ENCODE measurements at places on chromosomes 12 and 14. TPM values are rescaled to one million over a fixed set of nuclear protein-coding genes. Genes with fewer than 3 reads are reported as not detected.

GRCh38 chr14:93984987-93985410 is 8.6 kb upstream of the ASB2 start:
- H3K27ac ChIP-seq = no peak overlapping the region

- peaks cover 12% of the 10 kb centered on the region for H3K36me3 ChIP-seq
- H3K4me3 ChIP-seq = no peak overlapping the region
- no peaks in the 10 kb centered on the region for H3K4me1 ChIP-seq
- no peak overlapping the region for H3K27ac ChIP-seq
Measured at GRCh38 chr12:47615711-47616110, 90.1 kb downstream of the RPAP3 start.

DNA sequence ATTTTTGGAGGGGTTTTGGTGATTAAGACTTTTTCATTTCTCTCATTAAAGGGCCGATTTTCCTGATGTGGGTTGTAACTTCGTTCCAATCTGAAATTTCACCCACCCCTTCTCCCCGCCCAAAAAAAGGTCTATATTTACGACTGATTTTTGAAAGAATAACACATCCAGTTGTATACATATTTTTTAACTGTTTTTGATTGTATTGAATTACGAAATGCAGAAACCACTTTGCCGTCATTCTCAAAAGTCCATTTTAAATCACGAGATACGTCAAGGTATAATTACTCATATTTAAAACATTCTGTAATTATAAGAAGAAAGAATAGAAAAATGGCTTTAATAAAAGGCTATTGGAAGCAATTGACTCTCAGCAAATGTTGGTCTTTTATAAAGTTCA is 520.7 kb downstream of the MED13L start:
- peaks cover 7% of the 10 kb centered on the region for H3K27me3 ChIP-seq
- H3K27ac ChIP-seq = no peak overlapping the region
- H3K4me3 ChIP-seq = no peak overlapping the region

DNA sequence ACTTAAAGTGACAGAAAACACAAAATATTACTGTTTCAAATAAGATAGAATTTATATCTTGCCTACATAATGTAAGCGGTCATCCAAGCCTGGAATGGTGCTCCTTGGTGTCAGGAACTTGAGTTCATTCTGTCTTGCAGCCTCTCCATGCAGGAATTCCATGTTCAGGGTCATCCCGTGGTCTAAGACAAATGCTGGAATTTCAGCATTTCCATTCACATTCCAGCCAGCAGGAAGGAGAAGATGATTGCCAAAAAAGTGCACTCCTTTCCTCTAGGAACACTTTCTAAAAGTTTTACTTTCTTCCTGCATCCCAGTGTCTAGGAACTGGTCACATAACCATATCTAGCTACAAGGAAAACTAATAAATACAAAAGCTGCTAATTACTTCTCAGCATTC is 106.3 kb downstream of the PTPRO start:
- H3K4me3 ChIP-seq = no peak overlapping the region
- no peaks in the 10 kb centered on the region for H3K27me3 ChIP-seq
- H3K4me1 ChIP-seq = no peaks in the 10 kb centered on the region
- no peak overlapping the region for H3K27ac ChIP-seq
- no peaks in the 10 kb centered on the region for H3K36me3 ChIP-seq

- H3K4me1 ChIP-seq = no peaks in the 10 kb centered on the region
- no peaks in the 10 kb centered on the region for H3K36me3 ChIP-seq
- H3K27ac ChIP-seq = no peak overlapping the region
- no peaks in the 10 kb centered on the region for H3K27me3 ChIP-seq
- H3K4me3 ChIP-seq = no peak overlapping the region
Measured at GRCh38 chr12:61993734-61994345, 266.4 kb upstream of the USP15 start.

- H3K36me3 ChIP-seq = peaks cover 15% of the 10 kb centered on the region
- DNase-seq = peak; percentile 92
- H3K4me1 ChIP-seq = peaks cover 4% of the 10 kb centered on the region
- peak overlapping the region; percentile 99 for H3K27ac ChIP-seq
Measured at GRCh38 chr12:123269395-123269892, 2.2 kb downstream of the CDK2AP1 start.

DNA sequence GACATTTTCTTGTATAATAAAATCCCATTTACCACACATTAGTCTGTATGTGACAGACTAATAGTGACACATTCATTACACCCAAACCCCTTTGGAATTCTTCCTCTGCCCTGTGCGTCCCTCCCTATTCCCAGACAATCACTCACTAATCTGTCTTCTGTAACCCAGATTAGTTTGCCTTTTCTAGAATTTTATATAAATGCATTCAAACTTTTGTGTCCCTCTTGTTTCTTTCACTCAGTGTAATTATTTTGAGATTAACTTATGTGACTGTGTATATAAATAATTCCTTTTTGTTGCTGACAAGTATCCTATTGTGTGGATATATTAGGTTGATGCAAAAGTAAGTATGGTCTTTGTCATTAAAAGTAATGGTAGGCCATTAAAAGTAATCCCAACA is 27.6 kb upstream of the HIP1R start:
- no peaks in the 10 kb centered on the region for H3K4me1 ChIP-seq
- H3K4me3 ChIP-seq = no peak overlapping the region
- no peak for DNase-seq

GRCh38 chr12:106673141-106673540 is 90.3 kb downstream of the RFX4 start:
- H3K4me1 ChIP-seq = peaks cover 8% of the 10 kb centered on the region
- DNase-seq = peak; percentile 50
- H3K36me3 ChIP-seq = no peaks in the 10 kb centered on the region
- no peaks in the 10 kb centered on the region for H3K27me3 ChIP-seq
- H3K27ac ChIP-seq = peak overlapping the region; percentile 97
- no peak overlapping the region for H3K4me3 ChIP-seq

The PAH gene
- total RNA-seq = 1.9 TPM

The KLRK1 gene
- total RNA-seq = not detected

The SENP1 gene
- 26.1 TPM for total RNA-seq

The CFAP54 gene
- total RNA-seq = 0.99 TPM

The SGPP1 gene
- 15.5 TPM for total RNA-seq

The RASAL1 gene
- total RNA-seq = 1.6 TPM
